ENCODE measurements at places on chromosomes 7 and 10.

DNA sequence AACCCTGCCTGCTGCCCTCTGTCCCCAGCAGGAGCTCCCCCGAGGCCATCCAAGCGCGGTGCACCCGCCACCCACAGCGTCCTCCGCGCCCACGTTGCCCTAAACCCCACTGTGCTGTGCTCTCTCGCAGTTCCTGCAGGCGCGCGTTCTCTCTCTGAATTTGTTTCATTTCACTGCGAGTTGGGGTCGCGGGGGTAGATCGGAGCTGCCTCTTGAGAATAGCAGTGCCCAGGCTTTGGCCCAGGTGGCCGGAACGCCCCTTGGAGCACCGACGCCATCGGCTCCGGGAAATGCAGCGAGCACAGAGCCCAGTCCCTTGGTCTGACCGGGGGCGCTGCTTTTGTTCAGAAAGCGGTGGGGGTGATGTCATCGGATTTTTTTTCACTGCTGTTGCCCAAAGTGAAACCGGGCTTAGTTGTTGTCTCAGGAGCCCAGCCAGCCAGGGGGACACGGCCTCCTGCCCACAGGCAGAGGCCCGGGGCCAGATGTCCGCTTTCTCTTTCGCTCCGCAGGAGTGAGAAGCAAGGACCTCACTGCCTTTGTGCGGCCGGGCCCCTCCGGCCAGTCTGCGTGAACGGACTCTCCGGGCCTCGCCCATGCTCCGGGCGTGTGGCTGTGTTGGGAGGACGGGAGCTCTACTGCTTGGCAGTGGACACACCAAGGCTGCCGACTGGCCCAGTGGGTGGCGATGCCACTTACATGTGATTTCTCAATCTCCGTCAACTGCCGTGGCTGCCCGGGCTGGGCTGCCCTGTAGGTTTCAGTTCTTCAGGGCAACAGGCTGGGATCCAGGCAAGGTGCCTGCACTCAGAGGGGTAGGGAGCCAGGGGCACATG is 43.1 kb downstream of the FOXK1 start:
- H3K4me3 ChIP-seq: no peak overlapping the region
- peak; percentile 30 for DNase-seq
- no peaks in the 10 kb centered on the region for H3K27me3 ChIP-seq
- no peaks in the 10 kb centered on the region for H3K36me3 ChIP-seq
- no peak overlapping the region for H3K27ac ChIP-seq

DNA sequence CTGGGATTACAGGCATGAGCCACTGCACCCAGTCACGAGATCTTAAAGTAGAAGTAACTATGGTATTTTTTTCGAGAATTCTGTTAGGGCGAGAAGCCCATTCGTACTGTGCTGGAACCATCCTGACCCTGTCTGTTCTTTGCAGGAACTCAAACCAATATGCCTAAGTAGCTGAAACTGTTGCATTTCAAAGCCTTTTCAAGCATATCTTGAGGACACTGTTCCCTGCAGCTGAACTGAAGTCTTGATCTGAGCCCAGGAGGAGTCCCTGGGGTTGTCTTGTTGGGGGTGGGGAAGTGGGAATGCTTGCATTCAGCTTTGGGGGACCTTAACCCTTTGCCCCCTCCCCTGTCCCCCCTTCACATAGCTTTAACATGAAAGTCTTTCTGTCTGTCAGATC is 61.5 kb downstream of the CUX1 start:
- H3K27ac ChIP-seq: no peak overlapping the region
- H3K27me3 ChIP-seq: no peaks in the 10 kb centered on the region
- no peaks in the 10 kb centered on the region for H3K36me3 ChIP-seq
- no peak for DNase-seq
- peaks cover 74% of the 10 kb centered on the region for H3K4me1 ChIP-seq

DNA sequence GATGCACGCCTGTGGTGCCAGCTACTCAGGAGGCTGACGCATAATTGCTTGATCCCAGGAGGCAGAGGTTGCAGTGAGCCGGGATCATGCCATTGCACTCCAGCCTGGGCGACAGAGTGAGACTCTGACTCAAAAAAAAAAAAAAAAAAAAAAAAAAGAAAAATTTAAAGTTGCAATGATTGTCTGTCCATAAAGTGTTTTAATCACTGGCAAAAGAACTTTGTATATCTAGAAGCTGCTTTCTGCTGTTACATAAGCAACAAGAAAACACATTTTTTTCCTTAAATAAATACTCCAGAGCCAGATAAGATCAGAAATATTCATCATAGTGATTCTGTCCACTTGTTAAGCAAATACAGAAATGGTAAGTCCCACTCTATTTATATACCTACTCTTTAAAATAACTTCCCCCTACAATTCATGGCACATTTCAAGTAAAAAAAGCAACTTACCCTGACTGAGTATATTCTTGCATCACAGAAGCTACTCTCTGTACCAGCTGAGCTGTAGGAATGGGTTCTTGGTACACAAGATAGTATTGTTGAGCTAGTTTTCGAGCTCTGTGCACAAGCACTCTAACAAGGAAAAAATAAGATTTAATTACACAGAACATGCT is 7.6 kb downstream of the PSMA2 start:
- no peaks in the 10 kb centered on the region for H3K4me1 ChIP-seq
- H3K27me3 ChIP-seq: no peaks in the 10 kb centered on the region
- 0 out of 2 replicates have a peak overlapping the region, but pooled peaks have one; percentile 41 for H3K27ac ChIP-seq
- H3K36me3 ChIP-seq: peaks cover 77% of the 10 kb centered on the region
- no peak for DNase-seq

- H3K4me1 ChIP-seq: no peaks in the 10 kb centered on the region
- DNase-seq: no peak
- H3K27me3 ChIP-seq: no peaks in the 10 kb centered on the region
- no peak overlapping the region for H3K27ac ChIP-seq
- peaks cover 2% of the 10 kb centered on the region for H3K36me3 ChIP-seq
Observed at GRCh38 chr10:121860810-121861209, 67.0 kb downstream of the ATE1 start.

- H3K36me3 ChIP-seq: no peaks in the 10 kb centered on the region
- H3K4me3 ChIP-seq: no peak overlapping the region
- no peak for DNase-seq
Observed at GRCh38 chr7:100444311-100445278, 8.3 kb upstream of the PPP1R35 start.

DNA sequence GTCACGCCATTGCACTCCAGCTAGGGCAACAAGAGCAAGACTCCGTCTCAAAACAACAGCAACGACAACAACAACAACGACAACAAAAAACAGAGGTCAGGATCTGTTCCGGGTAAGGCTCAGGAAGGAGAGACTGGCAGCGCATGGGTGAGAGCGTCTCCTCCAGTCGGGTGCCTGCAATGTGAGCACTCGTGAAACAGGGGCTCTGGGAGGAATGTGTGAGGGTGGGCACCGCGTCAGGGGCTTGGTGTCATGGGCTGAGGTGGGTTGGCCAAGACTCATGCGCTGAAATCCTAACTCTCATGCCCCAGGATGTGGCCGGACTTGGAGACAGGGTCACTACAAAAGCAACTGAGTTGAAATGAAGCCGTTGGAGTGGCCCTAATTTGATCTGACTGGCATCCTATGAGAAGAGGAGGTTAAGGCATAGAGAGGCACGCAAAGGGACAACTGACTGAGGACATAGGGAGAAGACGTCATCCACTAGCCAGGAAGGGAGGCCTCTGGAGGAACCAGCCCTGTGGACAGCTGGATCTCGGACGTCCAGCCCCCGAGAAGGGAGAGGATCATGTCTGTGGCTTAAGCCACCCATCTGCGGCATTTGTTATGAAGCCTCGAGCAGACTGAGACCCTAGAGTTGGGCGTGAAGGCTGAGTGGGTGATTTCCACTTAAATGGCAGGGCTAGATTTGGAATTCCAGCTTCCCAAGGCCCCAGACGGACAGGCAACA is 241.5 kb upstream of the PITRM1 start:
- H3K4me3 ChIP-seq: no peak overlapping the region
- no peaks in the 10 kb centered on the region for H3K4me1 ChIP-seq
- DNase-seq: no peak

GRCh38 chr10:78755063-78755701 is 313.6 kb upstream of the ZMIZ1 start:
- H3K36me3 ChIP-seq: no peaks in the 10 kb centered on the region
- no peaks in the 10 kb centered on the region for H3K27me3 ChIP-seq
- H3K4me1 ChIP-seq: no peaks in the 10 kb centered on the region
- H3K27ac ChIP-seq: no peak overlapping the region
- DNase-seq: no peak
- H3K4me3 ChIP-seq: no peak overlapping the region

- peak; percentile 35 for DNase-seq
- no peaks in the 10 kb centered on the region for H3K27me3 ChIP-seq
- H3K36me3 ChIP-seq: no peaks in the 10 kb centered on the region
Observed at GRCh38 chr10:84341538-84341856, 13.1 kb downstream of the CCSER2 start.

GRCh38 chr7:22666732-22667131 is 60.3 kb upstream of the IL6 start:
- no peak for DNase-seq
- H3K27me3 ChIP-seq: no peaks in the 10 kb centered on the region
- H3K36me3 ChIP-seq: no peaks in the 10 kb centered on the region
- H3K4me3 ChIP-seq: no peak overlapping the region

- H3K27me3 ChIP-seq: no peaks in the 10 kb centered on the region
- no peaks in the 10 kb centered on the region for H3K4me1 ChIP-seq
- peaks cover 52% of the 10 kb centered on the region for H3K36me3 ChIP-seq
- H3K4me3 ChIP-seq: no peak overlapping the region
Observed at GRCh38 chr10:119830851-119831250, 41.8 kb downstream of the MCMBP start.

- H3K4me3 ChIP-seq: no peak overlapping the region
- DNase-seq: no peak
- no peaks in the 10 kb centered on the region for H3K36me3 ChIP-seq
- H3K27ac ChIP-seq: no peak overlapping the region
- no peaks in the 10 kb centered on the region for H3K27me3 ChIP-seq
Observed at GRCh38 chr7:35878351-35878750, 77.5 kb downstream of the SEPTIN7 start.

GRCh38 chr10:100904917-100905316 is 7.8 kb upstream of the SLF2 start:
- no peak overlapping the region for H3K27ac ChIP-seq
- H3K4me3 ChIP-seq: no peak overlapping the region
- peaks cover 7% of the 10 kb centered on the region for H3K4me1 ChIP-seq
- no peaks in the 10 kb centered on the region for H3K27me3 ChIP-seq

DNA sequence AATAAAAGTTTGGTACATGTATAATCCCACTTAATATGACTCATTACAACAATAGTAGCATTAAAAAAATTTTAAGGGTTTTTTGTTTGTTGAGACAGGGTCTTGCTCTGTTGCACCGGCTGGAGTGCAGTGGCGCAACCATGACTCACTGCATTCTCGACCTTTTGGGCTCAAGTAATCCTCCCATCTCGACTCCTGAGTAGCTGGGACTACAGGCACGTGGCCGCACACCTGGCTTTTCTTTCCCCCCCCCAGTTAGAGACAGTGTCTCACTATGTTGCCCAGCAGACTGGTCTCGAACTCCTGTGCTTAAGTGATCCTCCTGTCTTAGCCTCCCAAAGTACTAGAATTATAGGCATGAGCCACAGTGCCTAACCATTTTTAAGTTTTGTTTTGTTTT is 40.7 kb downstream of the KMT2C start:
- no peak overlapping the region for H3K4me3 ChIP-seq
- peaks cover 3% of the 10 kb centered on the region for H3K4me1 ChIP-seq
- no peaks in the 10 kb centered on the region for H3K27me3 ChIP-seq
- H3K27ac ChIP-seq: no peak overlapping the region

DNA sequence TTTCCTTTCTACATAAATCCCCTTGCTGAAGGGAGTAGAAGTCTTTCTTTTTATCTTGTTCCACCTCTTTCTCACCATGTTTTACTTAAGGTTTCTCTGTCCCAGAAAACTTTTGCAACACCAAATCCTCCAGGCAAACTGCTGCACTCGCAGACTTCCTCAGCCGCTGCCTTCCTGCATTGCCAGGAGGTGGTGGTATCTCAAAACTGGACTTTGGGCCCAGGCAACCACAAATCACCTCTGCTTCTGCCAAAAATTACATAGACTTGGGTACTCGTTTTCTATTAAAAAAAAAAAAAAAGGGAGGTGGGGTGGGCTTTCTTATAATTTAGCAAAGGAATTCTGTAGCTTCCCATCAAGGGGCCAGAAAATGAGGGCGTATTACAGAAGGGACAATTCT is 14.7 kb downstream of the INA start:
- H3K27ac ChIP-seq: no peak overlapping the region
- no peaks in the 10 kb centered on the region for H3K4me1 ChIP-seq
- no peak overlapping the region for H3K4me3 ChIP-seq
- no peak for DNase-seq
- no peaks in the 10 kb centered on the region for H3K36me3 ChIP-seq
- H3K27me3 ChIP-seq: no peaks in the 10 kb centered on the region

DNA sequence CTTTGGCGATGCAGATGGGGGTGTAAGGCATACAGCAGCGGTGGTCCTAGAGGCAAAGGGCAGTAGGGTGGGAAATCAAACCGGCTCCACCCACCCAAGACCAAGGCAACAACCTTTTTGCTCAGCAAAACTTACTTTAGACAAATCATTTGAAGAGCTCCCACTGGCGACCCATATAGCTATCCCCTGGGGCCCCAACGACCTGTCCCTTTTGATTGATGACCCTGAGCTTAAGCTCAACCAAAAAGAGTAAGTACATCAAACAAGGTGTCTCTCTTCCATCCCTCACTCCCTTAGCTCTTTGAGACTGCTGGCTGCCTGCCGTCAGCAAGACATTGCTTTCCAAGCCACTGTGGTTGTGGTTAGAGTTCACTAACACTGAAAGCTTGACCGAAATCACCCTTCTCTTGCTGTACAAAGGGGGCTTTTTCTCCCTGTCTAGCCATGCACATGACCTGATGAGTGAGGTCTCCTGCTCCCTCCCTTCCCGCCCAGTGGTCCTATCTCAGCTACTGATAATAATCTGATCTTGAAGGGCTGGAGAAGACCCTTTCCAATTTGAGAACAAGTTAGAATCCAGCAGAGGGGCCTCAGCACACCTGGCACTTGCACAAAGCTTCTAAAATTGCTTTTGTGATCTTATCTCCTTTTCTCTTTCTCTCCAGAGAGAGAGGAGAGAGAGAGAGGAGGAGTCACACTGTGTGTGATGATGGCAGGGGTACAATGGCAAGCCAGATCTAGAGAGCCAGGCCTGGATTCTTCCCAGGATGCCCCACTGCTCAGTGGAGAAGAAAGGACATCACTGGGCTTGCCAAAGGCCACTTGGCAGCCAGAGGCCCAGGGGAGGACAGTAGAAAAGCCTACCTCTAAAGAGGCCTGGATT is 42.2 kb downstream of the XPNPEP1 start:
- H3K27ac ChIP-seq: no peak overlapping the region
- H3K4me1 ChIP-seq: peaks cover 8% of the 10 kb centered on the region
- DNase-seq: no peak
- no peak overlapping the region for H3K4me3 ChIP-seq
- H3K27me3 ChIP-seq: no peaks in the 10 kb centered on the region

DNA sequence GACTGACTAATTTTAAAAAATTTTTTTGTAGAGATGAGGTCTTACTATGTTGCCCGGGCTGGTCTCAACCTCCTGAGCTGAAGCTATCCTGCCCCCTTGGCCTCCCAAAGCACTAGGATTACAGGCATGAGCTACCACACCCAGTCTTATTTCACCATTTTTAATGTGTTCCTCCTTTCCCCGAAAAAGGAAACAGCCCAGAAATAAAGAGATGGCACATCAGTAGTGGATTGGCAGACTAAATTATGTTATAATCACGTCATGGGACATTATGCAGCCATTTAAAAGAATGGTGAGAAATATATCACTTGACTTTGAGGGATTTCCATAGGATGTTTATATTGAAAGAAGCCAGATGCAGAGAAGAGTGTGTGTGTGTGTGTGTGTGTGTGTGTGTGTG is 40.5 kb downstream of the CAPZA2 start:
- DNase-seq: no peak
- H3K27me3 ChIP-seq: no peaks in the 10 kb centered on the region
- no peak overlapping the region for H3K4me3 ChIP-seq

GRCh38 chr7:106597751-106598546 is 63.0 kb downstream of the CCDC71L start:
- H3K36me3 ChIP-seq: no peaks in the 10 kb centered on the region
- H3K27me3 ChIP-seq: no peaks in the 10 kb centered on the region
- no peak for DNase-seq
- H3K4me1 ChIP-seq: peaks cover 3% of the 10 kb centered on the region
- H3K27ac ChIP-seq: no peak overlapping the region
- H3K4me3 ChIP-seq: no peak overlapping the region
